Fibroblast of skin of right biceps (primary cell): ENCODE measurements at places on chromosomes 13 and 19.

DNA sequence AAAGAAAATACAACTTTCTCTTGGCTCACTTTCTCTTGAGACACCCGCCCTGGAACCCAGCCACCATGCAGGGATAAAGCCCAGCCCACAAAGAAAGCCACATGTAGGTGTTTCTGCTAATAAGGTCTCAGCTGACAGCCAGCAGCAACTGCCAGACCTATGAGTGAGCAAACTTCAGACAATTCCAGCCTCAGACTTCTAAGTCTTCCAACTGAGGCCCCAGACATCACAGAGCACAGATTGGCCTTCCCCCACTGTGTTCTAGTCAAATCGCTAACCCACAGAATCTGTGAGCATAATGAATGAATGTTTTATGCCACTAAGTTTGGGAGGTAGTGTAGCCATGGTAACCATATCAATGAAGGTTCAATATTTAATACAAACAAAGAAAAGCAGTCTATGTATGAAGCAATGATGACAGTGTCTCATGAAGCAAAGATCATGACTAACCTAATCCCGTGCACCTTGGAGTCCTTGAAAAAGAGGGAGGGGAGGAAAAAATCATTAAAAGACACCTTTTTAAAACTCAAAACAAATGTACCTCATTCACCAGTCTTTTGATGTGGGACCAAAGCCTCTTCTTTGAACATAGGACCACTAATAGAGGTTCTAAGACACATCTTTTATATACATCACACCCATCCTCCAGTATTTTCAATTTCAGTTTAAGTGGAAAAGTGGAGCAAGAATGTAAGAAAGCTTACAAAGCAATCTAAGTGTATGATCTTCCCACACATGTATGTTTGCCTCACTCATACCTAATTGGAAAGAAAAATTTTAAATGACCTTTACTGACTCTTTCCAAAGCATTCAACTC, 6.2 kb downstream of the MRPS31 start:
- peak; percentile 49 for DNase-seq

DNA sequence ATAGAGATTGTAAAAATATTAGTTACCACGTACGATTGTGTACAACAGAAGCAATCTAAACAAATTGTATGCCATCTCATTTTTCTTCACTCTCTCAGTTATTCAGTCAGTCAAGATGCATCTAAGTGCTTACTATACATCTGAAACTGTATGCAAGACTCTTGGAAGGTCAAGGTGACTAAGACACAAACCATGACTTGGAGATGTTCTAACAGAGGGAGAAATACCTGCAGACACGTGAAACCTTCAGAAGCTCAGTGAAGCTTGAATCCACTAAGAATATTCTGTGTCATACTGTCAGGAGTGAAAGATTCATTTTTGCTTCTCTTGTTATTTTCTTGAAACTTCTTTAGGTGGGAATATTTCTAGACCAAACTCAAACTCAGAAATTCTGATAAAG, 365.4 kb downstream of the ITGBL1 start:
- no peak for DNase-seq

DNA sequence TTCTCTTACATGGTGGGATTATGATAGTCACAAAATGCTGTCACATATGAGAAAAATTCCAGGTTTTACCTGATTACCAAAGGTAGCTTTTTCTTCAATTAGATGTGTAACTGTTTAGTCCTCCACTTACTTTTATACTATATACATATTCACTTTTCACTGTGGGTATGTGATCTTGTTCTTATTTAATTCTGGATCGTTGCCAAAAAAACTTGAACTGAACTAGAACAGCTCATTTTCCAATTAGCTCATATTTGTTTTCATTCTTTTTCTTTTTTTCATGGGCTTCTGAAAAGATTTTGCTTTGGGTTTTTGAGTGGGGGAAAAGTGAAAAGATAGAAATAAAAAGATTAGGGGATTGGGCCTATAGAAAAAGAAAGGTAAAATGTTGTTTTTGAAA, 291.9 kb downstream of the NDFIP2 start:
- DNase-seq: no peak

- DNase-seq: no peak
Measured at GRCh38 chr13:28110414-28110813, 10.0 kb upstream of the FLT3 start.

DNA sequence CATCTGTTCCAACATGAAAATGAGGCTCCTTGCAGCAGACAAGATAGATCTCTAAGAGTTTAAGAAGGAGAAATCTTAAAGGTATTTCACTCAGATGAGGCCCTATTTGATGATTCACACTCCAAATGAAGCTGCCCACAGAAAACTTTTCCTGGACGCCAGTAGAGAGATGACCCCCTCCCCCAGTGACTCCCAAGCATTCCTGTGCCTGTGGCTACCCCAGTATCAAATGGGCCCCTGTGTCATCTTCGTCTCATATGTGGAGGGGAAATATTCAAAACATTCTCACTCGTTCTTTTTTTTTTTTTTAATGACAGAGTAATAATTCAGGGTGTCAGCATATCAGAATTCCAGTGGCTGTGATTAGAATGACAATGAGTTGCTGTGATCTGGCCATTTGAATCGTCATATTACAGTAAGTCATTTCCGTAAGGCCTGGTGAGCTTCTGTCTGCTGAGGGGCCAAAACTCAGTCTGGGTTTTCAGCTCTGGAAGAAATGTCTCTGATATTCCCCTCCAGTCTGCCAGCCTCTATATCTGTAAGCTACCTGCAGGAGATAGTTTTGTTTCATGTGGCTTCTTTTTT, 194.7 kb downstream of the URI1 start:
- peak; percentile 94 for DNase-seq

- DNase-seq: no peak
Measured at GRCh38 chr13:47409778-47410177, 512.9 kb upstream of the HTR2A start.

- DNase-seq: no peak
Measured at GRCh38 chr13:31200637-31200971, 829 bp downstream of the B3GLCT start.

DNA sequence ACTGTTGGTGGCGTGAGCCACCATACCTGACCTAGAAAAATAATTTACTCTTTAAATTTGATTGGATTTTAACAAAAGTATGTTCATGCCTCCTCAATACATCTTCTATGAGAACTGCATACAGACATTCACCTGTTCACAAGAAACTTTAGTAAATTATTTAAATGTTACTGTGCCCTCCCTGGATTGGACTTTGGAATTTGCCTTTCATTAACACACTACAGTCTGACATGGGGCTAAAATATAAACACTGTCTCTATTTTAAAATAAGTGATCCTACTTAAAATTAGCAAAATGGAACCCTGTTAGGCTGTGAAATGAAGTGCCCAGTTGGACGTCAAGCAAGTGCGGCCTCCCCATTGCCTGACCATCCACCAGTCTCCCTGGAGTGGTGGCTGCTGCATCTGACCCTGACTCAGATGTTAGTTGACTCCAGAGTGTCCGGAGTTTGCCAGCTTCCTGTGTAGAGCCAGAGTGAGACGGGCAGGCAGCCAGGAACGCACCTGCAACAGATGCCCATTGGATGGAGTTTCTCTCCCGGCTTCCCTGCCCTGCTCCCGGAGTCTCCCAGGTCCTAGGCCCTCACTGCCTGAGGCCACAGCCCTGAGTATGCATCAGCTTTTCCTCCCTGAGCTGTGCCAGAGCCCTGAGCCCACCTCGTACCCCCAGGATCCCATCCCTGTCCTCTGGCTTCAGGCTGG, 45.9 kb upstream of the ATP11A start:
- DNase-seq: no peak

DNA sequence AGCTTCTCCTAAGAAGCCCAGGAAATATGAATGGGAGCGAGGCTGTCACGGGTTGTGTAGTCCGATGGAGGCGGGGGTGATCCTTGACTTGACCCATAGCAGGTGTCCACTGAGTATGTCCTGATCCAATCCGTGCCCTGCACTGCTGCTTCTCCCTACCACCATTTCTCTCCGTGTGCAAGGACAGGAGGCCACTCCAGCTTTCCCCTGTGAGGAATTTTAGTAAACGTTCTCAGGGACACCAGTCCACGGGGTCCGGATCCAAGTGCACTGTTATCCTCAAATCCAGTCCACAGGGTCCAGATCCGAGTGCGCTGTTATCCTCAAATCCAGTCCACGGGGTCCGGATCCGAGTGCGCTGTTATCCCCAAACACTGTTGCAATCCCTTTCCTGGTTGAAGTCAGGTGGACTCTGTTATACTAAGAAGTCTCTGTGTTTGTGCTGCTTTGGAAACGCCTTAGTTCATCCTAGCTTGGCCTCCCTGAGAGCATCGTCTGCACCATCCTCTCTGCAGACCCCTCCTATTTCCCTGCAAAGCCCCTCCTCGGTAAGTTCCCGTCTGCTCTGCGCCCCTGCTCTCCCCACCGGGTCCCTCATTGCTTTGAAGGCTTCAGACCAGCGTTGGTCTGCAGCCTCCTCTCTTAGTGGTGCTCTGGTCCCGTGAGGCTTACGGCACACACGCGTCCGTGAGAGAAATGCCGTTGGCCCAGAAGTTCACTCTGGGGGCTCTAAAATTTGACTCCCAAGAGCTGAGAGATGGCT, 303.5 kb downstream of the TEX29 start:
- no peak for DNase-seq

- DNase-seq: no peak
Measured at GRCh38 chr13:31010296-31010695, 77.8 kb downstream of the TEX26 start.

GRCh38 chr19:51743405-51743804, 8.3 kb downstream of the FPR1 start:
- peak; percentile 83 for DNase-seq

DNA sequence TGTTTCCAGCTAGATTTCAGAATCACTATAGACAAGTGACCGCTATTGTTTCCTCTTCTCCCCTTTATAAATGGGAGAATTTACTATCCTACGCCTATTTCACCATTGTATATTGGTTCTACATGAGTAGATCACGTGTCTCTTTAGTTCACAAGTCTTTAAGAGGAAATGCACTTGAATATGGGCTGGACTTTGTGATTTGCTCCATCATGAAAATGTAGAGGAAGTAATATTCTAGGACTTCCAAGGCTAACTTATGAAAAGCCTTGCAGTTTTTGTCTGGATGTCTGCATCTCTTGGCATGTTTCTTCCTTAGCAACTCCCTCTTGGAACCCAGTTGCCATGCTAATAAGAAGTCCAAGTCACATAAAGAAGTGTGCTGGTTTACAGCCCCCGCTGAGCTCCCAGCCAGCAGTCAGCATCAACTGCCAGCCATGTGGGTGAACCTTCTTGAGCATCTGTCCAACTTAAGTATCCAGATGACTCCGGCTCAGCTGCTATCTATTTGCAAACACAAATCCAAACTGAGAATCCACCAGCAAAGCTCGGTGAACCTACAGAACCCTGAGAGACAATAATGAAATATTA, 4.8 kb upstream of the FBXL3 start:
- no peak for DNase-seq

DNA sequence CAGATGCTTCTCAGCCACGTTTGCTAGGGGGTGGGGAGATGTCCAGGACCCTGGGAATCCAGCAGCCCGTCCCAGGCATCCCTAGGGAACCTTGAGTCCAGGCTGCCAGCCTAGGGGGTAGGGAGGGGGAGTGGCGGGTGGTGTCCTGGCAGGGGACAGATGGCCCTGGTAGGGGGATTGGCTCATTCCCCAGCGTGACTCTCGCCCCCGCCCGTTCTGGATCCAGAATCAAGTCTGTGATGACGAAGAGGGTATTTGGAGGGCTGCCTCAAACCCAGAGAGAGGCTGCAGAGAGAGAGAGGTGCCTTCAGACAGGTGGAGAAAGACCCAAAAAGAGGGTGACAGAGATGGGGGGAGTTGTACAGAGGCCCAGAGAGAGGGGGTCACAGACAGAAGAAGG, 4.1 kb downstream of the SLC17A7 start:
- DNase-seq: no peak

GRCh38 chr13:113558461-113558860, 26.1 kb upstream of the TFDP1 start:
- DNase-seq: no peak

DNA sequence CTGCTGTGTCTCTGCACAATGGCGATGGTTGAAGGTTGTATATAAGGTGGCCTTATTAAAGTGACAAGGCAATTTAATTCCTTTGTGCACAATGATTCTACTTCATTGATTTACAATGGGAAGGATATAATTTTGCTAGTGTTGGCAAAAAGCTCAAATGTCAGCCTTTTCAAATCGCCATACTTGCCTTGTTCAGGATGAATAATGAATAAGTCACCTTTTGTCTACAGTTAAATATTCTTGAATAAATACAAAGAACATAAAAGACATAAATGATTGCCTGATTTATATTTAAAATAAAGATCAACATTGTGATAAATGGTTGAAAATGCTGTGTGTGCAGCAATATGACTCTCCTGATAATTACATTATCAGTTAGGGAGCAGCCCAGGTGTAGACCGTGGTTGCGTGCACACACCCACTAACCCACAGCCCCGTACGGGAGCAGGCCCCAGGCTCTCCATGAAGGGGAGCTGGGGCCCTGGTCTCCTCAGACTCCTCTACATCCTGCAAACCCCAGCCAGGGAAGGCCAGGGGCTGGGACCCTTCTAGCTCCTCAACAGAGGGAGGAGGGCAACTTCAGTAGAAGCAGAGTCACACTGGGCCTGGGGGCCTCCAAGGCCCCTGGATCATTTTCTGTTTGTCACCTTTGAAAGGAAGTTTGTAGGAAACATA, 64.9 kb downstream of the TEX29 start:
- no peak for DNase-seq

DNA sequence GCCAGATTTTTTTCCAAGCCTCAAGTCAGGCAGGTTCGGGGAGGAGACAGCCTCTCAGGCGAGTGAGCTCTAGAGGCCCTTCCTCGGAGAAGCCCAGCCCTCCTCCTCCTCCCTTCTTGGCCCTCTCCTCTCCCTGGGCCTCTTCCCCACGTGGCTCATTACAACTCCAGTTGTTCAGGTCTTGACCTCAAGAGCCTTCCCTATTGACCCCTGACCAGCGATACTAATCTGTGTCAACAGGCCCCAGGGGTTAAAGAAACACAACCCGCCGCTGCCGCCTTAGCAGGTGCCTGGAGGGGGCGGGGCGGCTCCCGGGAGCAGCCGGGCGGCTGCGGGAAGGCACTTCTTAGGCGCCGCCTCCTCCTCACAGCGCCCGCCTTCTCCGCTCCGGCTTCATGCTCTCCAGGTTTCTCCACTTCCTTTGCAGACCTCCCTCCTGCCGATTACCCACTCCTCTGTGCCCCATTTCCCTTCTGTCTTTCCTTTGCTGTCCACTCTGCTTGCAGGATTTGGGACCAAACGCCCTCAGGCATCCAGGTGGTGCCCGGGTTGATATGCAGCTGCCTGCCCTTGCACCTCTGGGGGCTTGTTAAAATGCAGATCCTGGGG, 51.0 kb downstream of the LYL1 start:
- peak; percentile 46 for DNase-seq

DNA sequence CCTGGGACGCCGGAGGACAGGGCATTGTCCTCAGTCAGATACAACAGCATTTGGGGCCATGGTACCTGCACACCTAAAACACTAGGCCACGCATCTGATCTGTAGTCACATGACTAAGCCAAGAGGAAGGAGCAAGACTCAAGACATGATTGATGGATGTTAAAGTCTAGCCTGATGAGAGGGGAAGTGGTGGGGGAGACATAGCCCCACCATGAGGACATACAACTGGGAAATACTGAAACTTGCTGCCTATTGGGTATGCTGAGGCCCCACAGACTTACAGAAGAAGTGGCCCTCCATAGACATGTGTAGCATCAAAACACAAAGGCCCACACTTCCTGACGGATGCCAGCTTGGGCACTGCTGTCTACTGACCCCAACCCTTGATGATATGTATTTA, 1.4 kb upstream of the ICAM4 start:
- DNase-seq: no peak
